ENCODE measurements at places on chromosomes 5 and 9.

- no peak for DNase-seq
- peaks cover 32% of the 10 kb centered on the region for H3K4me1 ChIP-seq
- no peak overlapping the region for H3K27ac ChIP-seq
- no peak overlapping the region for H3K4me3 ChIP-seq
- no peaks in the 10 kb centered on the region for H3K36me3 ChIP-seq
- no peaks in the 10 kb centered on the region for H3K27me3 ChIP-seq
These were observed 14.4 kb upstream of the CCDC69 start for GRCh38 chr5:151238303-151238741.

DNA sequence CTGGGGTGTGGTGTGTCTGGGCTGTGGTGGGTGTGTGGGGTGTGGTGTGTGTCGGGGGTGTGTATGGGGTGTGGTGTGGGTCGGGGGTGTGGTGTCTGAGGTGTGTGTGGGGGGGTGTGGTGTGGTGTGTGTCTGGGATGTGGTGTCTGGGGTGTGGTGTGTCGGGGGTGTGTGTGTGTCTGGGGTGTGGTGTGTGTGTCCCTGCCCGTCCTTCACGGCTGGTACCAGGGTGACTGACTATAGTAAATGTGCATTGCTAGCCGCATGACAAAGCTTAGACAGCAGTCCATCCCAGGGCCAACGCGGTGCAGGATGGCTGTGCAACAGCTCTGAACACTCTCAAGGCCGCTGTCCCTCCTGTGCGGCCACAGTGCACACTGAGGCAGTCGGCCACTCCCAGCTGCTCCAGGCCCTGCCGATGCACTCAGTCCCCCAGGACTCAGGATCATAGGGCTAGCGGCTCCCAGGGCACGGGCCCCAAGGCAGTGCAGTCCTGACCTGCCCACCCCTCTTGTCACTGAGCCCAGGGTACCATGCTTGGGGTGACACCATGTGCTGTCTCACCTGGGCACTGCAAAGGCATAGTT lies 54.0 kb downstream of the SECISBP2 start:
- peak overlapping the region; percentile 73 for H3K27ac ChIP-seq
- peak; percentile 55 for DNase-seq
- H3K27me3 ChIP-seq = no peaks in the 10 kb centered on the region

- H3K27me3 ChIP-seq = peaks cover 13% of the 10 kb centered on the region
- H3K4me3 ChIP-seq = no peak overlapping the region
- H3K36me3 ChIP-seq = no peaks in the 10 kb centered on the region
These were observed 39.7 kb upstream of the SHC3 start for GRCh38 chr9:89218040-89218928.

GRCh38 chr9:110033869-110034268 lies 174.1 kb downstream of the C9orf152 start:
- H3K27ac ChIP-seq = no peak overlapping the region
- no peak for DNase-seq
- no peaks in the 10 kb centered on the region for H3K36me3 ChIP-seq
- peaks cover 6% of the 10 kb centered on the region for H3K27me3 ChIP-seq
- H3K4me3 ChIP-seq = no peak overlapping the region

DNA sequence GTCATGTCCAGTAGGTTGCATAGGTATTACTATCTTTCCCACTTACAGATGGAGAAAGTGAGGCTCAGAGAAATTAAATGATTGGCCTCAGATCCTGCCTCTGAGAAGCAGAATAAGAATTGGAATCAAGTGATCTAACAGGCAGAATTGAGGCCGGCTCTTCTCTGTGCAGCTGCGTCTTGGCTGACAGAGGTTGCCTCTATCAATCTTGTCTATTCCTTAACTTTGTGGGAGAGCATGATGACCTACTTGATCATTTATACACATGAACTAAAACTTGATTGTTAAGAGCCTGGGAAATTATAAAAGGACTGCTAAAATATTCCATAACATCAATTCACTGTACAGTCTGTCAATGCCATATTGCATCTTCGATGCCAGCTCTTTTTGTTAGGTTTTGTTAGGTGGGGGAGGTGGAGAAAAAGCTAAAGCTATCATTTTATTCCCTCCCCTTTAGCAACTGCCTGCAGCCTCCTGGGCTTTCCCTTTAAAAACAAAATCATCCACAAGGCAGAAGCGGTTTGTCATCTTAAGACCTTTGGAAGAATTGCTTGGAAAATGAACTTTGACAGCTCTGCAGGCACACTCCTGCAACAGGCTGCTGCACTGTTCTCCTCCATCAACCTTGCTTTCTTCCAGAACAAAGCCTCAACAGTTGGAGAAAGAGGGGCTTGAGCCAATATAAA lies 247.4 kb downstream of the SMARCA2 start:
- DNase-seq = no peak
- H3K27ac ChIP-seq = no peak overlapping the region
- no peaks in the 10 kb centered on the region for H3K4me1 ChIP-seq
- H3K36me3 ChIP-seq = no peaks in the 10 kb centered on the region
- peaks cover 7% of the 10 kb centered on the region for H3K27me3 ChIP-seq
- no peak overlapping the region for H3K4me3 ChIP-seq

- no peaks in the 10 kb centered on the region for H3K4me1 ChIP-seq
- H3K27ac ChIP-seq = no peak overlapping the region
- no peaks in the 10 kb centered on the region for H3K27me3 ChIP-seq
- H3K4me3 ChIP-seq = no peak overlapping the region
These were observed 163.2 kb downstream of the DAB2IP start for GRCh38 chr9:121814594-121814993.

DNA sequence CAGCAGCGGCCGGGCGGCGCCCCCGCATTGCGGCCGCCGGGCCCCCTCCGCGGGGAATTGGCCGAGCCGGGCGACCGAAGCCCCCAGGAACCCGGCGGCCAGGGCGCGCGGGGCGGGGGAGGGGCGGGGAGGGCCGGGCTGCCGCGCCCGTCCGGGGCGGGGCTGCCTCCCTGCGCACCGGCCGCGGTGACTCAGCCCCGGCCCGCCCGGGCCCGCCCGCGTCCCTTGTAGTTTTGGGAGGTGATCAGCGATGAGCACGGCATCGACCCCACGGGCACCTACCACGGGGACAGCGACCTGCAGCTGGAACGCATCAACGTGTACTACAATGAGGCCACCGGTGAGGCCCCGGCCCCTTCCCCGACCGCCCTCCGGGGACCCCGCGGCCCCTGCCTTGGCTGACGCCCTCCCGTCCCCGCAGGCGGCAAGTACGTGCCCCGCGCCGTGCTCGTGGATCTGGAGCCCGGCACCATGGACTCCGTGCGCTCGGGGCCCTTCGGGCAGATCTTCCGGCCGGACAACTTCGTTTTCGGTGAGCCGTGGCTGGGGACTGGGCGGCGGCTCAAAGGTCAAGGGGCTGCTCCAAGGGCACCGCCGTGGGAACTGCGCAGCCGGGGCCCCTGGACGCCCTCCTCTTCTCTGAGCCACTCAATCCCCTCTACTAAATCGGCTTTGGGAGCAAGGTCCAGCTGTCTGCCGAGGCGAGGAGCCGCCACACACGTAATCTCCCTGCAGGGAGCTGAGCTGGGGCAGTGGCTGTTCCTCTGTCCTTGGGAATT lies 592 bp downstream of the TUBB4B start:
- H3K36me3 ChIP-seq = peaks cover 30% of the 10 kb centered on the region
- H3K4me1 ChIP-seq = peaks cover 45% of the 10 kb centered on the region
- H3K27ac ChIP-seq = peak overlapping the region; percentile 72
- H3K27me3 ChIP-seq = no peaks in the 10 kb centered on the region
- peak overlapping the region; percentile 88 for H3K4me3 ChIP-seq

GRCh38 chr5:68720884-68721610 lies 372.8 kb upstream of the SLC30A5 start:
- no peak overlapping the region for H3K27ac ChIP-seq
- no peaks in the 10 kb centered on the region for H3K27me3 ChIP-seq
- peaks cover 1% of the 10 kb centered on the region for H3K4me1 ChIP-seq
- H3K4me3 ChIP-seq = no peak overlapping the region

DNA sequence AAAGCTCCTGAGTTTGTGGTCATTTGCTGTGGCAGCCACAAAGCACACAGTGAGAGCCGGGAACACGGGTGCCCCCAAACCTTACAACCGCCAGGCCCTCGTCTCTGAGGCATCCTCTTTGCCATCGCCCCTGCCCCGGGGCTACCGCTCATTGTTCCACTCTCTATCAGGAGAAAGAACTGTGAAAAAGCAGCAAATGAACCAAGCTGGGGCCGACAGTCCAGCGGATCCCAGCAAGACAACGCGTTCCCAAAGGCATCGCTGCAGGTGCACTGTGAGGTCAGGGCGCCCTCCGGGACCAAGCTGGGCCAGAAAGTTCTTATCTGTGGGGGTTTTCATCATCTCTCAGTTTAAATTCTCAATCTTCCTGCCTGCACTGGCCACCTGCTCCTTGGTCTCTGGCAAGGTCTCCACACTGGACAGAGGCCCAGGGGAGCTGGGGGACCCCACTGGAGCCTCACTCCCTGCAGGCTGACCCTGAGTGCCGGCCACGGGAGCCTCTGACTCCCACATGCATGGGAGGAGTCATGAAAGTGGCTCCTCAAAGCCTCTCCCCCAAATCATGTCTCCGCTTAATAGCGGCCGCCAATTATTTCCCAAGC lies 32.1 kb downstream of the VAV2 start:
- no peak for DNase-seq
- H3K4me1 ChIP-seq = peaks cover 2% of the 10 kb centered on the region
- no peak overlapping the region for H3K27ac ChIP-seq
- H3K36me3 ChIP-seq = no peaks in the 10 kb centered on the region
- no peak overlapping the region for H3K4me3 ChIP-seq
- no peaks in the 10 kb centered on the region for H3K27me3 ChIP-seq

GRCh38 chr9:135920973-135921585 lies 13.7 kb upstream of the CAMSAP1 start:
- no peaks in the 10 kb centered on the region for H3K27me3 ChIP-seq
- H3K4me3 ChIP-seq = no peak overlapping the region
- H3K4me1 ChIP-seq = peaks cover 16% of the 10 kb centered on the region
- H3K27ac ChIP-seq = no peak overlapping the region
- H3K36me3 ChIP-seq = peaks cover 17% of the 10 kb centered on the region

DNA sequence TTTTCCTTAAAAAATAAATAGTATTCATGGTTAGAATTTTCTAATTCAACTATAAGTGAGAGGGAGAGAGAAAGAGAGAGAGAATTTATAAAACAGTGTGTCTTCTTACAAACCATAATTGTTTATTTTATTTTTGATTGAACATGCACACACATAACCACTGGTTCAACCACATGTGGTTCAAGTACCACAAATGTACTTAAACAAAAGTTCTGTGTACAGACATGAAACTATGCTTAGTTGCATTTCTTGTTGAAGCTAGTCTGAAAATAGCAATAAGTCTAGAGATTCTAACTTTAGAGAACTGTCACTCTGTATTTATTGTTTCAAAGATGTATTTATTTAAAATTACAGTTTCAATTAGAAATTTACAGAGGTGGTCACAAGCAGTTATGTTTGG lies 130.6 kb upstream of the PDE4D start:
- H3K4me3 ChIP-seq = no peak overlapping the region
- DNase-seq = no peak
- no peaks in the 10 kb centered on the region for H3K36me3 ChIP-seq
- H3K27ac ChIP-seq = no peak overlapping the region

- no peak overlapping the region for H3K4me3 ChIP-seq
- H3K36me3 ChIP-seq = no peaks in the 10 kb centered on the region
- H3K27me3 ChIP-seq = peaks cover 11% of the 10 kb centered on the region
- no peak overlapping the region for H3K27ac ChIP-seq
- DNase-seq = no peak
- peaks cover 14% of the 10 kb centered on the region for H3K4me1 ChIP-seq
These were observed 158.3 kb upstream of the MAP3K1 start for GRCh38 chr5:56656846-56657726.

DNA sequence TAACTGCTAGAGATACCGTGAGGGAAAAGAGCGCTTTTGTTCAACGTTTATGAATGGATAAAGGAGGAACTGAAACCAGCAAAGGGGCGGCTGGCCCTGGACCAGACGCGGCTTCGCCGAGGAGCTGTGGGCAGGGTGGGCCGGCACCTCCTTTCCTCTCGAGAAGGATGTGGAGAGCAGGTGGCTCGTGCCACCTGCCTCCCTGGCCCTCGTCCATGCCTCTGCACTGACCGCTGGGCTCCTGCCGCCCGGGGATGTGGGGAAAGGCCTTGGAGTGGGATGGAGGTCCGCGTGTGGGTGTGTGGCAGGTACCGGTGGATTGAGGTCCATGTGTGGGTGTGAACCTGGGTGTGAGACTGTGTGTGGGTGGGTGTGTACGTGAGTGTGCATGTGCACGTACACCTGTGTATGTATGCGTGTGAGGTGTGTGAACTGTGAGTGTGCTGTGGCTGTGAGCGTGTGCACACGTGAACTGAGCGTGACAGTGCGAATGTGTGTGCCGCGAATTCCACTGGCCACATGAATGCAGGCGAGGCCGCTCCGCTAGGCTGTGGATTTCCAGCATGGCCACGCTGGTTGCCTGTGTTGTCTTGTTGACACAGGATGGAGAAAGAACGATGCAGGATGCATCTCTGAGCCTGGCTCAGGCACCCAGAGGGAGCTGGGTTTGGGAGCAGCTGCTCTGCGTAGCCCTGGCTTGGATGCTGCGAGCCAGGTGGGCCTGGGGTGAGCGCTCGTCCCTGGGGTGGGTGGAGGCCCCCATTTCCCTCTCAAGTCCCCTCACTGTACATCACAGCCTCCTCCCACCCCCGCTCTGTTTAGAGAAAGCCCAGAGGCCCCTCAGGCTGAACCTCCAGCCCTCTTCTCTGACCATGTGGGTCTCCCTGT lies 4.4 kb upstream of the CEP72 start:
- peaks cover 16% of the 10 kb centered on the region for H3K4me1 ChIP-seq
- no peak for DNase-seq
- no peaks in the 10 kb centered on the region for H3K27me3 ChIP-seq
- peaks cover 2% of the 10 kb centered on the region for H3K36me3 ChIP-seq
- no peak overlapping the region for H3K4me3 ChIP-seq
- no peak overlapping the region for H3K27ac ChIP-seq

DNA sequence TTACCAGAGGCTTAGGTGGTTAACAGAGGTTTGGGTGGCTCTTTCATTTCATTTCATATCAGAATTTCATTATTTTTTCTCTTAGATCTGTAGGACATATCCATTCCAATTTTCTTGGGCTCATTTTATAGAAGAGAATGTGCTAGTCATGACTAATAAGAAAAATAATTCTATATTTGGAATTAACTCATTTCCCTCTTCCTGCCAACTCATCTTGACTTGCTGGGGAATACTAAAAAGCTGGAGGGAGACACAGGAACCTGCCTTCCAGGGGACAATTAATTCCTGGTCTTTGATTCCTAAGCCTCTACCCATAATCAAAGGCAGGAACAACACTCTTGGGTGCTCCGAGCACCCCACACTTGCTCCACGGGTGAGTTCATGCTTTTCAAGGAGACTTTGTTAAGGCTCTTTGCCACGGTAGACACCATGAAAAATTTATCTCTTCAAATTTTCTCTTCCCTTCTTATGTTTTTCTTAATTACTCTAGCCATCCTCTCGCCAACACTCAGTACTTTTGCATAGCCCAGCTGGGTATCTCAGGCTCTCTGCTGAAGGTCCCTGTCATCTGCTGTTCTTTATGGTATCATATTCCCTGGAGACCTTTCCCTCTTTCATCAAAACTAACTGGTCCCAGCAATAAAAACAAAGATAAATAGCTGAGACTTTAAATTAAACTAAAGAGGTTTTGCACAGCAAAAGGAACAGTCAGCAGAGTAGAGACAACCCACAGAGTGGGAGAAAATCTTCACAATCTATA lies 273.9 kb downstream of the NPR3 start:
- H3K27me3 ChIP-seq = no peaks in the 10 kb centered on the region
- no peak overlapping the region for H3K4me3 ChIP-seq
- no peak for DNase-seq
- H3K4me1 ChIP-seq = no peaks in the 10 kb centered on the region
- H3K36me3 ChIP-seq = no peaks in the 10 kb centered on the region

Data from activated CD4-positive, alpha-beta memory T cell treated with anti-CD3 and anti-CD28 coated beads, Interleukin-2, amount 10 ng/mL, durations not matched to agents 7 days and 5 days (primary cell).